ENCODE measurements at places on chromosomes 3 and 15. TPM values are rescaled to one million over a fixed set of nuclear protein-coding genes. Genes with fewer than 3 reads are reported as not detected.

DNA sequence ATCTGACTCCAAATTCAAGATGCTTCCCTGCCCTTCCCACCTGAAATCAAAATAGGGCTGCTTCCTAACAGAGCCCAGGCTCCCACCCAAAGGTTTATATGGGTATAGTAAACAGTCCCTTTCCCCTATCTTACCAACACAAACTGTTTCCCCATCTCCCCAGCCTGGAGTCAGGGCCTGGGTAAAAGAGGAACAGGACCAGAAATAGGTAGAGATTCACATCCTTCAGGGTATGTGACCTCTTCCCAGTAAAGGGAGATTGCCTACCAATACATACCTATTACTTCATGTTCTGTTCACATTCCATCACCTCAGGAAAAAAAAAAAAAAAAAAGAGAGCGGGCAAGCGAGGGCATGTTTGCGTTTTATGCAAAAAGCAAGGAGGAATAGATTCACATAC lies 9.7 kb upstream of the SHF start:
- DNase-seq = no peak

GRCh38 chr3:46549408-46549904 lies 16.6 kb downstream of the LRRC2 start:
- no peak for DNase-seq

DNA sequence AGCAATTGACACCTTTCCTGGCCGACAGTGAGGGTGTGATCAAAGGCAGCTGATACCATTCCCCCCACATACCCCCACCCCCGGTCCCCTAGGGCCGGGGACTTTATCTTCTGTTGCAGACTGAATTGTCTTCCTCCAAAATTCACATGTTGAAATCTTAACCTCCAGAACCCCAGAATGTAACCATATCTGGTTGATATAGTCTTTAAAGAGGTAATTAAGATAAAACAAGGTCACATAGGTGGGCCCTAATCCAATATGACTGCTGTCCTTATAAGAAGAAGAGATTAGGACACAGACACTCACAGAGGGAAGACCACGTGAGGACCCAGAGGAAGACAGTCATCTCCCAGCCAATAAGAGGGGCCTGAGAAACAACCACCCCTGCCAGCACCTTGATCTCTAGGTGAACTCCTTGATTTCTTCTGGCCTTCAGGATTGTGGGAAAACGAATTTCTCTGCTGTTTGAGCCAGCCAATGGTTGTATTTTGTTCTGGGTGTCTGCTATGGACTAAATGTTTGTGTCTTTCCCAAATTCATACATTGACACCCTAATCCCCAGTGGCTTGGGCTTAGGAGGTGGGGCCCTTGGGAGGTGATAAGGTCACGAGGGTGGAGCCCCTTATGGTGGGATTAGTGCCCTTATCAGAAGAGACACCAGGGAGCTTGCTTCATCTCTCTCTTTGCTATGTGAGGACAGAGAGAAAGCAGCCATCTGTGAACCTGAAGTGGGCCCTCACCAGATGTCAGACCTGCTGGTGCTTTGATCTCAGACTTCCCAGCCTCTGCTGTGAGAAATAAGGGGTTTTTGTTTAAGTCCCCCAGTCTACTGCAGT lies 144.0 kb downstream of the CHSY1 start:
- no peak for DNase-seq

DNA sequence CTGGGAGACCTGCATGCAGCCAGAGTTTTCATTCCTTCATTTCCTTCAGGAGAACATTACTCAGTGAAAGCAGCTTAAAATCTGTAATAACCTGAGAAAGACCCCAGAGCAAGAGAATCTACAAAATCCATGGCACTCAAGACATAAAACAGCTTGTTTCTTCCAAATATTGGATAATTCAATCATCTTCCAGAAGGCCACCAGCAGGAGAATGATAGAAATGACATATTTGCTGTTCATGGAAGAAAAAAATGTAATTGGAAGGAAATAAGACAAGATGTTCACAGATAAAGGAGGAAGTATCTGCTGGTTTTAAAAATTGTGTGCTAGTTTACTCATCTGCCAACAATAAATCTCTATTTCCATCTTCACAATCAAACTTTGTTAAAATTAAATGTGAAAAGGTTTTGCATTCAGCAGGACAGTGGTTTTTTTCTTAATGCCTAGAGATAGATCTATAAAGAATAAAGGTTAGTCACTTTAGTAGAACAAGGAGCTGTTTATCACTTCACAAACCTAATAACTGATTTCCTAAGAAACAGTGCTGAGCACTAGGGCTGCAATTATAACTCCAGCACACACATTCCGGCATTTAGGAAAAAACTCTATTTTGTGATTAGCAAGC lies 530.8 kb downstream of the NSUN3 start:
- no peak for DNase-seq

- DNase-seq = no peak
These were observed 169.2 kb downstream of the ROBO1 start for GRCh38 chr3:79598594-79598993.

DNA sequence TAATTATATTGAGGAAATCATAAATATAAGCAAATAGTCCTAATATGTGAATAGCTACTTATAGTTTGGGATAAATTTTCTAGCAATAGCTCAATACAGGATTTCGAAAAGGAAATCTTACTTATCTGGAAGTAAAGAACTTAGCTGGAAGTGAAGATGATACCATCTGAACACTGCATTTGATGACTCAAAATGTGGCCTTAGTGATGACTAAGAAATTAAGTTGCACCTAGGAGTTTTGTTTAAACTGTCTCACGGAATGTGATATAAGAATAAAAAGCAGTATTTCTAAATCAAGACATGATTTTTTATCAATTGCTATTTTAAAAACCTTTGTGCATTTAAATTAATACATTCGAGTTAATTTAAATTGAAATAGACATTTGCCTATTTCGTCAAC lies 91.2 kb downstream of the EOMES start:
- DNase-seq = no peak

DNA sequence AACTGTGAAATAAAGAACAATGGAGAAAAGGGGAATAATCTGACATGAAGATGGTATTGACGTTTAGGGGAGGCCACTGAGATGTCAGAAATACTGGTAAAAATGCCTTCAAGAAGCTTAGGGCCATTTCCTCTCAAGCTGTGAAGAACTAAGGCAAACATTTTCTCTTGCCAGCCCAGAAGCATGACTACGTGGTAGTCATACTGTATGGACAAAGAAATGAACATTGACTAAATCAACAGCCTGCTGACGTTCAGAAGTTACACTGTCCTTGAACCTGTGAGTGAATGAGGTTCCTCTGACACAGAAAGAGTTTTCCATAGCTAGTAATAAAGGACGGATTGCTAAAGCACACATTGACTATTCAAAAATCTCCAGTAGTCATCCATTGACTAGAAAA lies 121.0 kb downstream of the P3H2 start:
- no peak for DNase-seq

GRCh38 chr3:41216422-41216821 lies 17.1 kb downstream of the CTNNB1 start:
- no peak for DNase-seq

DNA sequence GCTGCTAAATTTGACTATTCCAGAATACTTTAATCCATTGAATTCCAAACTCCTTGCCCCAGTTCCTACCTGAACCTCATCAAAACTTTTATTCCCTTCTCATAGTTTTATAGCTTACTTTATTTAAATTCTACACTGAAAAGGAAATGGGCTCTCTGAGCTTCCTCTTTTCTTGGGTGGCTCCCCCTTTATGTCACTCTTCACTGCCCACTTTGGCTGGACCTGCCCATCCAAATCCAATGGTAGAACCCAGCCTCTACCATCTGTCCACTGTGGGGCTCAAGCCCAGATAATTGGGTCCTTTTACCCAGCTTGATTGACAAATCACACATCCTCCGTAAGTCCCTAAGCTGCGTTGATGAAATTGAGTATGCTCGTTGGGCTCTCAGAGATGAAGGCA lies 216.5 kb downstream of the BBX start:
- no peak for DNase-seq

The SMCO1 gene
- not detected for polyA plus RNA-seq

Data from right renal cortex interstitium (tissue), 3 donors.